ENCODE measurements at places on chromosomes 11 and 22.

DNA sequence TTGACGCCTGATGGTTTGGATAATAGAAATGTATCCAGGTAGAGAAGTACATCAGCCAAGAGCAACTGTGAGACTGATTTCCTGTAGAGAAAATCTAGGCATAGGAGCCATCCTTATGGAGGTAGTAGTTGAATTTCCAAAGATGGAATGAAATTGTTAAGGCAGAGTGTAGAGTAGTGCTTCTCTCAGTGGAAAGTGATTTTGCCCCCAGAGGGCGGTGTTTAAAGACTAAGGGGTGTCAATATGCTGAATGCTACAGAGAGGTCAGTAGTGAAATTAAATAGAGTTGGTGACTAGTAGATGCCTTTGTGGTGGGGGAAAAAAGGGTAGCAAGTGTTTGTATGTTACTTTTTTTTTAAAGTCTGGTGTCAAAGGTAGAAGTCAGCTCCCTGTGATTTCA, 54.5 kb downstream of the TRIM44 start:
- no peaks in the 10 kb centered on the region for H3K36me3 ChIP-seq
- no peaks in the 10 kb centered on the region for H3K4me1 ChIP-seq
- H3K4me3 ChIP-seq, result no peak overlapping the region
- DNase-seq, result no peak

GRCh38 chr11:122168218-122168617, 52.2 kb upstream of the BLID start:
- H3K36me3 ChIP-seq, result no peaks in the 10 kb centered on the region
- H3K27ac ChIP-seq, result no peak overlapping the region
- H3K4me3 ChIP-seq, result no peak overlapping the region
- H3K4me1 ChIP-seq, result no peaks in the 10 kb centered on the region

DNA sequence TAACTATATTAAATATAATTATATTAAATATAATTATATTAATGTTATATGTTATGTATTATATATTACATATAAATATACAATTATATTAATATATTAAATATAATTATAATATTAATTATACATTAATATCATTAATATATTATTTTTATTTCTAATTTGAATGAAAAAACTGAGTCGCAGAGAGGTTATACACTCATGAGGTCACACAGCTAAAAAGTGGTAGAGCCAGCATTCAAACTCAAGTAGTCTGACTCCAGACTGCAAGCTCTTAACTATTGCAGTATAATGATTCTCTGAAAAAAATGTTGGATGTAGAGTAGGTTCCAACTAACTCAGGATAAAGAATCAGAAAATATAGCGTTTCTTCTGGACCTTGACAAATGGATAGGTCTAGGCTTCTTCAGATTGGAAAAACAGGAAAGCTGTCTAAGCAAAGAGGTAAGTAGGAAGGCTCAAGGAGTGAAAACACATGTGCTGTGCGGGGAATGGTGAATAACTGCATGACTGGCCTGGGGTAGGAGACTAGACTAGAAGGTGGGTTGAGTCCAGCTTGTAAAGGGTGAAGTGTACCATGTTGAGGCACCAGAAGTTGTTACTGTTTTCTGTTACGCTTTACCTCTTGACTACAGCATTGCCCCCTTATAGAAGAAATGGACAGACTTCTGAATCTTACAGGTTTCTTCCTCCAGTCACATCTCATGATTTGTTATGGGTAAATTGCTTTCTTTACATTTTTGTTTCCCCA, 80.3 kb downstream of the TRIM44 start:
- no peaks in the 10 kb centered on the region for H3K36me3 ChIP-seq
- no peak overlapping the region for H3K4me3 ChIP-seq
- H3K27me3 ChIP-seq, result no peaks in the 10 kb centered on the region
- DNase-seq, result no peak
- H3K27ac ChIP-seq, result no peak overlapping the region

- H3K36me3 ChIP-seq, result no peaks in the 10 kb centered on the region
- H3K27ac ChIP-seq, result no peak overlapping the region
- no peak for DNase-seq
- peaks cover 3% of the 10 kb centered on the region for H3K27me3 ChIP-seq
- H3K4me1 ChIP-seq, result no peaks in the 10 kb centered on the region
Measured at GRCh38 chr22:43654271-43654670, 157.8 kb downstream of the EFCAB6 start.

DNA sequence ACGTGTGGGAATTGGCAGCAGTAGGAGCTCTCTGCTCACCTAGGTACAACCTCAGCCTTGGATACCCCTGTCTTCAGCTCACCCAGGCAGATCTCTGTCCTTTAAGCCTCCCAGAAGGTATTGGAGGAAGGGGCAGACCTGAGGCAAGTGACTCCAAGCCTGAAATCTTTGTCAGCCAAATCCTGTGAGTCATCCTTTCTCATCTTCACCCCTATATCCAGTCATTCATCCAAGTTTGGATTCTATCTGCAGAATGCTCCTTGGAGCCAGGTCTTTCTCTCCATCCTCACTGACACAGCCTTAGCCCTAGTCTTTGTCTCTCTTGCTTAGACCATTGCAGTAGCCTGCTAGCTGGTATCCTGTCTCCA, 10.4 kb upstream of the THY1 start:
- no peaks in the 10 kb centered on the region for H3K4me1 ChIP-seq
- H3K27me3 ChIP-seq, result peaks cover 26% of the 10 kb centered on the region
- DNase-seq, result no peak
- no peak overlapping the region for H3K27ac ChIP-seq
- H3K36me3 ChIP-seq, result no peaks in the 10 kb centered on the region

GRCh38 chr11:44818110-44818509, 91.3 kb downstream of the TSPAN18 start:
- DNase-seq, result no peak
- H3K4me1 ChIP-seq, result no peaks in the 10 kb centered on the region
- no peak overlapping the region for H3K27ac ChIP-seq
- H3K27me3 ChIP-seq, result peaks cover 3% of the 10 kb centered on the region
- no peaks in the 10 kb centered on the region for H3K36me3 ChIP-seq
- no peak overlapping the region for H3K4me3 ChIP-seq

DNA sequence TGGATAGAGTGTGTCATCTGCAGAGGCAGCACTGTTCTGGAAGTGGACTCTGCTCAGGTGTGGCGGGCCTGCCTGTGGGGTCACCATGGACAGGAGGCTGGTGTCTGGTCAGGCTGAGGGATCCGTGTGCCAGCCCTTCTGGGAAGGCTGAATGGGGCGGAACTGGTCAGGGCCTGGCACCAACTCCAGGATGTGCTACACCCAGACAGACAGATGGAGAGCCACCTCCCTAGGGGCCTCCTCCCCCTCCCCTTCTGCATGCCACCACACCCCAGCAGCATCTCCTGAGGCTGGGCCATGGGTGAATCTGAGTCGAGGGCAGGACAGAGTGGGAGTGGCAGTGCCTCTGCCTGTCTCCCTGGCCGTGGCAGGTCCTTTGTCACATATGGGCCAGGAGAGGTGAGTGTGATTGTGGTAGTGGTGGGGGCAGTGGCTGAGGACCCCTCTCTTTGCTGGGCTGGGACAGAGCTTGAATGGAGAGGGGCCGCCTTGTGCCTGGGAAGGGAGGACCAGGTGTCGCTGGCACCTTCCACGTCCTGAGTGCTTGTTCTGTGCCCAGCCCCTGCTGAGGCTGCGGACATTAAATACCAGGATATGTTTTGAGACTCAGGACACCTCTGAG, 29.1 kb downstream of the ST3GAL4 start:
- DNase-seq, result no peak
- no peak overlapping the region for H3K27ac ChIP-seq
- H3K4me3 ChIP-seq, result no peak overlapping the region
- H3K36me3 ChIP-seq, result no peaks in the 10 kb centered on the region
- H3K27me3 ChIP-seq, result no peaks in the 10 kb centered on the region

DNA sequence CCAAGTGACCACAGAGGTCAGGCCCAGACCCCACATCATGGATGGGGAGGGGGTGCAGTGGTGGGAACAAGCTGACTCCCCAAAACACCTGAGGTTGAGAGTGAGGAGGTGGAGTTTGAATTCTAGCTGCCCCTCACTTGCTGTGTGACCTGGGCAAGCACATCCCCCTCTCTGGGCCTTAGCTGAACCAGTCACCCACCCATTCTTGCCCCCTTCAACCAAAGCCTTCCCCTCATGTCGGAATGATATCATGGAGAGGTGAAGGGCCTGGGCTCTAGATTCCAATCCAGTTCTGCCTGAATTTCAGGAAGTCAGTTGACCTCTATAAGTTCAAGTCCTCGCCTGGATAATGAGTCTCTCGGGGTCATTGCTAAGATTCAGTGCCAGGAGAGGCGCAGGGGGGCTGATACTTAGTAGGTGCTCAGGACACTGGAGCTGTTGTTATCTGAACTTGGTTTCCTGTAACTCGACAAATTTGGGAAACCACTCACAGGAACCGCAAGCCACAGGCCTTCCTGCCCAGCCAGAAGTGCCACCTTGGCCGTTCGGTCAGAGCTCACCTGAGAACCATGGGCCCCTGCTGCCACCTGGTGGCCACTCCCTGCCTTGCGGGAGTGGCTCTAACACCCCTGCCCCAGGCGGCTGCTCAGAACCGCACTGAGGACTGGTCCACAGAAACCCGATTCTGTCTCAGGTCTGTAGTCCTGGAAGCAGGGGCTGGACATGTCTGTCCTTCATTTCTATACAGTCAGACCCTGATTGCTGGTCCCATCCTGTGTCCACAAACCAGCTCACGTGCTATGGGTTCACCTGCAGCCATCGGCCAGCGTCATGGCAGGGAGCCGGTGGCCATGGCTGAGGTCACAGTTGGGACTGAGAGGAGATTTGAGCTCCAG, 6.9 kb downstream of the CDC42EP1 start:
- H3K27ac ChIP-seq, result no peak overlapping the region
- no peak overlapping the region for H3K4me3 ChIP-seq
- H3K4me1 ChIP-seq, result peaks cover 15% of the 10 kb centered on the region
- peaks cover 7% of the 10 kb centered on the region for H3K27me3 ChIP-seq
- no peaks in the 10 kb centered on the region for H3K36me3 ChIP-seq
- DNase-seq, result peak; percentile 83

GRCh38 chr11:57562596-57562995, 4.9 kb downstream of the UBE2L6 start:
- no peak overlapping the region for H3K4me3 ChIP-seq
- no peak for DNase-seq
- H3K4me1 ChIP-seq, result peaks cover 24% of the 10 kb centered on the region
- H3K27ac ChIP-seq, result 0 out of 2 replicates have a peak overlapping the region, but pooled peaks have one; percentile 7
- peaks cover 48% of the 10 kb centered on the region for H3K36me3 ChIP-seq
- no peaks in the 10 kb centered on the region for H3K27me3 ChIP-seq

GRCh38 chr11:36449561-36450096, 60.4 kb downstream of the TRAF6 start:
- peaks cover 48% of the 10 kb centered on the region for H3K4me1 ChIP-seq
- H3K27ac ChIP-seq, result no peak overlapping the region
- no peaks in the 10 kb centered on the region for H3K36me3 ChIP-seq
- H3K27me3 ChIP-seq, result peaks cover 37% of the 10 kb centered on the region
